ENCODE measurements at places on chromosomes 7 and 10. TPM values are rescaled to one million over a fixed set of nuclear protein-coding genes. Genes with fewer than 3 reads are reported as not detected.

The CFTR gene
- not detected for total RNA-seq

The RBP3 gene
- not detected for total RNA-seq

The HMX2 gene
- total RNA-seq = not detected

- no peak for DNase-seq
Measured at GRCh38 chr7:101744588-101744987, 72.8 kb upstream of the CUX1 start.

GRCh38 chr7:84142726-84143125 lies 51.9 kb downstream of the SEMA3A start:
- no peak for DNase-seq

- DNase-seq = peak; percentile 73
Measured at GRCh38 chr10:4656576-4657194, 169.3 kb upstream of the AKR1E2 start.

DNA sequence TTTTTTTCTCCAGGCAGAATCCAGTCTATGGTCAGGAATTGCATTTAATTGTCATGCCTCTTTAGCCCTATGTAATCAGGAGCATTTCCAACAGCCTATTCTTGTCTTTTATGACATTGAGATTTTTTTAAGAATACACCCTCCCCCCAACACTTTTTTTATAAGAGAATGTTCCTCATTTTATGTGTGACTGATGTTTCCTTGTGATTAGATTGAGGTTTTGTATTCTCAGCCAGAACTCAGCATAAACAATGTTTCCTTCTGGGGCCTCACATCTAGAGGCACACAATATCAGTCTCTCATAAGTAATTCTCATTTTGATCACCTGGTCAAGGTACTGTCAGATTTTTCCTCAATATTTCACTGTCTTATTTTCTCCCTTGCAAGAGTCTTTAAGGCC lies 193.4 kb upstream of the PDE1C start:
- DNase-seq = no peak

DNA sequence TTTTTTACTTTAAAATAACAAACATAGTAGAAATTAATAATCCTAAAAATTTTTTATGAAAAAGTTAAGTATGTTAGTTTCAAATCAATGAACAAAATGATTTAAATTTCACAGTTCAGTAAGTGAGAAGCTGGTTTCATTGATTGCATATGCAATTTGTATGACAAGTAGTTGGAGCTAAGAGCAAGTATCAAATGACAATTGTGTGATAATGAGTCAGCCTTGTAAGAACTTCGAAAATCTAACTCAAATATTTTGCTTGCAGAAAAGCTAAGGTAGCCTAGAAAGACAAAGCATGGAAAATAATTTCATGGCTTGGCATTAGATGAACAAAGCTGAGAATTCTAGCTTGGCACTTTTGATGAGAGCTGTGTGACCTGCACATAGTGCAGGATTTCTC lies 111.5 kb downstream of the HDAC9 start:
- no peak for DNase-seq

- no peak for DNase-seq
Measured at GRCh38 chr10:132691711-132692153, 94.2 kb downstream of the NKX6-2 start.

DNA sequence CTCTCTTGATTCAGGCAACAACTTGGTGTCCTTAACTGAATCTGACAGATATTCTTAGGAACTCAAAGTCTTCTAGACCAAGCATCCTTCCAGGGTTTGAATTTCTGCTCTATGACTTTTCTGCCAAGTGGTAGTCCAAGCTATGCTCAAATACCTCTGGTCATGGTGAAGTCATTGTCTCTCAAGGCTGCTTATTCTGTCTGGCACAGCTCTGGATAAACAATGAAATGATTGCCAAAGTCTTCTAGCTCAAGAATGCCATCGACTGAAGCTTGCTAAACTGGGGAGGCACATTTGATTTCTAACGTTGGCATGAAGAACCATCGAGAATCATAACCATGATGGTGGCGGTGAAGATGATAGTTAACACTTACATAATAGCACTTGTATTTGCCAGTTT lies 116.2 kb upstream of the MKX start:
- DNase-seq = no peak

All from dermis microvascular lymphatic vessel endothelial cell (primary cell).